Regular cardiac myocyte (primary cell): ENCODE measurements at places on chromosomes 16 and 17. TPM values are rescaled to one million over a fixed set of nuclear protein-coding genes. Genes with fewer than 3 reads are reported as not detected.

The MAPK8IP3 gene
- total RNA-seq: 25.7 and 46.2 TPM in 2 replicates

The RGS11 gene
- total RNA-seq: 0.38 and 2.3 TPM in 2 replicates

The TBKBP1 gene
- 1.2 and 9.0 TPM in 2 replicates for total RNA-seq

The ESRP2 gene
- total RNA-seq: under 0.01 and 0.28 TPM in 2 replicates

The HASPIN gene
- total RNA-seq: 0.85 and 11.1 TPM in 2 replicates

The SP2 gene
- total RNA-seq: 0.19 and 0.28 TPM in 2 replicates
